GM19239 (cell line): ENCODE measurements at places on chromosomes 3 and 15.

DNA sequence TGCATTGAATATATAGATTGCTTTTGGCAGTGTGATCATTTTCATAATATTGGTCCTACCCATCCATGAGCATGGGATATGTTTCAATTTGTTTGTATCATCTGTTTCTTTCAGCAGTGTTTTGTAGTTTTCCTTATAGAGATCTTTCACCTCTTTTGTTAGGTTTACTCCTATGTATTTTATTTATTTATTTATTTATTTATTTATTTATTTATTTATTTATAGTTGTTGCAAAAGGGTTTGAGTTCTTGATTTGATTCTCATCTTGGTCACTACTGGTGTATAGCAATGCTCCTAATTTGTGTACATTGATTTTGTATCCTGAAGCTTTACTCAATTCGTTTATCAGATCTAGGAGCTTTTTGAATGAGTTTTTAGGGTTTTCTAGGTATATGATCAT is 478.2 kb downstream of the UNC13C start:
- no peak for DNase-seq

DNA sequence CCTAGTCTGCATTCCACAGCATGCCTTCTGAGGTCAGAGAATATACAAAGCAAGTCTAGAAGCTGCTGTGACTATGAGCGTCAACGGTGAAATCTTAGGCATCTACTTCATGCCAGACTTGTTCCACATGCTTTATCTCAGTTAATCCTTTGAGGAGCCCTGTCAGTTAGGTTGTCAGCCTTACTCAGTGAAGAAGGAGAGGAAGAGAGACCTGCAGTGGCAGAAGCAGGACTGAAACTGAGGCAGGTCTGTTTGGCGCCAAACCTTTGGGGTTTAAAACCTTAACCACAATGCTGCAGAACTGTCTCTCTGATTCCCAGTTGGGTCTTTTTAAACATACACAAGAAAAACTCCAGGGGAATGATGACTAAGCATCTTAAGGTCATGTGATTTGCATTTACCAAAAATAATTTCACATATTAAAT is 139.0 kb upstream of the LIPC start:
- no peak for DNase-seq

DNA sequence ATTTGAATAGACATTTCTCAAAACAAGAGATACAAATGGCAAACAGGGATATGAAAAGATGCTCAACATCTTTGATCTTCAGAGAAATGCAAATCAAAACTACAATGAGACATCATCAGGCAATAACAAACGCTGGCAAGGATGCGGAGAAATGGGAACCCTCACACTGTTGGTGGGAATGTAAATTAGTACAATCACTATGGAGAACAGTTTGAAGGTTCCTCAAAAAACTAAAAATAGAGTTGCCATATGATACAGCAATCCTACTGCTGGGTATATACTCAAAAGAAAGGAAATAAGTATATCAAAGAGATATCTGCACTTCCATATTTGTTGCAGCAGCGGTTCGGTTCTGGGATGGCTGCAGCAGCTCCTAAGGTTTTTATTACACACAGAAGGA is 16.8 kb upstream of the LARS2 start:
- no peak for DNase-seq

- no peak for DNase-seq
Measured at GRCh38 chr3:13044496-13045240, 28.6 kb downstream of the IQSEC1 start.

GRCh38 chr3:17885986-17886385 is 143.6 kb upstream of the TBC1D5 start:
- DNase-seq: no peak

DNA sequence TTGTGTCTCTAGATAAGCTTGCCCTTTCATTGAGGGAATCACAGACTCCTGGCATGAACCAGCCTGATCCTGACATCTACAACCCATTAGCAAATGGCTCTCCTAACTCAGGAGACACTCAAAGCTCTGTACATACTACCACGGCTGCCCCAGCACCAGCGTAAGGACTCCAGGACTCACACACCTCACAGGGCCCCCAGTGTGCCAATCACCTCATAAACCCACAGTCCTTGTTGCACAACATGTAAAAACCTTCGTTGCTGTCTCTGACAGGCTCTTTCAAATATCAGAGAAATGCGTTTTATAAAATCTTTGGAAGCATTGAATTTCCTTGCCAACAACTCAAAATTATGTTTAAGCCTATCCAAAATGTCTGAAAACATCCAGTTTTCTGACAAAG is 7.3 kb downstream of the FYCO1 start:
- no peak for DNase-seq

GRCh38 chr15:68091743-68092142 is 37.6 kb downstream of the PIAS1 start:
- DNase-seq: no peak

DNA sequence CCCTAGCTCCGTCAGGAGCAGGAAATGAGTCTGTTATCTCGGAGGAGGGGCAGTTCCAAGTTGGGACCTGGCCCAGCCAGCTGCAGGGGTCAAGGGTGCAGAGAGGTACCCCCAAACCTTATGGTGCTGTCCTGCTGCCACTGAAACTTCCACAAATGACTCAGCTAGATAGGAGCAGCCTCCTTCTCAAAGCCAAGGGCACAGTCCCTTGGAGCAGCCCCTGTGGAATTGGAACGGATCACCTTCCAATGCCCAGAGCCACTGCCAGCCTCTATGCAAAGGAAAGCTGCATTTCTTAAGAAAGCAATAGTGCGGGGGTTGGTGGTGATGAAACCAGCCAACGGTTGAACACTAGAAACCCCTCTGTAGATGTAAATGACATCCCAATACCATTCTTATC is 19.6 kb upstream of the LRRK1 start:
- DNase-seq: no peak

- DNase-seq: no peak
Measured at GRCh38 chr3:17964108-17964507, 221.7 kb upstream of the TBC1D5 start.

- DNase-seq: no peak
Measured at GRCh38 chr15:98905963-98906711, 101.5 kb downstream of the PGPEP1L start.

- DNase-seq: no peak
Measured at GRCh38 chr3:106008766-106009165, 140.0 kb upstream of the CBLB start.

DNA sequence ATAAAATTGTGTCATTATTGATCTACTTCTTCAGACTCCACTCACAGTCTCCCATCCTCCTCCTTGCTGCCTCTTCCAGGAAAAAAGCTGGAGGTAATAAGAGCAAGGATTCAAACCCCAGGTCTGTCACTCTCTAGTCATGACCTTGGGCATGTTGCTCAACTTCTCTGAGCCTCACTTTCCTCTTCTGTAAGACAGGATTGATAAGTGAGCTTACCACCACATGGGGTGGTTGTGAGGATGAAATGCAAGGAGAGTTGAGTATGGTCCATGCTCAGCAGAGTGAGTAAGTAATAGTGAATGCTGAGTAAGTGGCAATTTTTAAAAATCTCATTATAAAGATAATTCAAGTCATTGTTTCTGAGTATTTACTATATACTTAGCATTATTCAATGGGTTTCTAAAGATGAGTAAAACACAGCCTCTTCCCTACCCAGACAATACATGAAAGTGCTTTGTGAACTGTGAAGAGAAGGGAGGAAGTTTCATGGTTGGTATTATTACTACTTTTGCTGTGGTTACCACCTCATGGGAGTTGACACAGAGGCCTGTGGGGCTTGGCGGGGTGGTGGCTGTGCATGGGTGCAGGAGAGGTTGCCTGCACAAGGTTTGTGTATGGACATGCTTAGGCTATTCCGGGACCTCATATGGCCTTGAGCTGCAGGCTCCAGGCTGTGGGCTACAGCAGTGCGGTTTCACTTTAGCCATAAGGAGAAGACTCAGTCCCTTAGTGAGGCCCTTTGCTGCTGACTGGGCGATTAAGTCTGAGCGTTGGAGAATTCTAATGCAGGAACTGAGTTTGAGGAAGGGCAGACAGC is 30.0 kb downstream of the SLC6A11 start:
- DNase-seq: no peak

DNA sequence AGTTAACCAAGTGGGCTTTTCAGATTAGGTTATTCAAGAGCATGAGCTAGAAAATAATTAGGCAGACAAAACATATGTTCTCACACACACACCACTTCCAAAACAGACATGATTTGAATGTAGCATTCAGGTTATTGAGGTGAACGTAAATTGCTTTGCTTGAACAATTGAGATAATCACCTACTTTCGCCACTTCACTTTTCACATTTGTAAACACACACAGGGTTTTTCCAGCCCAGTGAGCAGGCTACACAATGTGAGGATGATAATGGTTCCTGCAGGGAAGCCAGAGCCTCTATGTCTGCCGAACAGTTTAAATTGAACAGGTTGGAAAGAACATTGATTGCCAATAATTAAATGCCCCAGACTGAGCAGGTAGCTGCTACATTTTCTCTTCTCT is 560.8 kb downstream of the OCA2 start:
- DNase-seq: no peak

GRCh38 chr3:175208326-175208725 is 349.2 kb downstream of the NAALADL2 start:
- no peak for DNase-seq

DNA sequence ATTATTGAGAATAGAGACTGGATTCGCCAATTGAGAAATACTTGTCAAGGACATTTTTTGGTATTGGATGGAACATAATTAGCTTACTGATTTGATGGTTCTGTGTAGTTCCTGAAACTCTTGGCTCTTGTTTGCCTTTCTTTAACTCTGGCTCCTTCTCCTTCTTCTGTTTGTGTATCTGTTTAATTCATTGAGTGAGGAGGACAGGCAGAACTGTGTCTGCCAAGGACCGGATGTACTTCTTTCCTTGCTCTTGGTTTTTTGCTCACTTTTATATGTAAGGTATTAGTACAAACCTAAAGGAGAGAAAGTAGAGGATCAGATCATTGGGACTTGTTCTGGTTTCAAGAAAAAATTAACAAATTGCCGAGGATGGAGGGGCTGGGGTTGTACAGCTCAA is 48.9 kb downstream of the TCF12 start:
- DNase-seq: no peak

DNA sequence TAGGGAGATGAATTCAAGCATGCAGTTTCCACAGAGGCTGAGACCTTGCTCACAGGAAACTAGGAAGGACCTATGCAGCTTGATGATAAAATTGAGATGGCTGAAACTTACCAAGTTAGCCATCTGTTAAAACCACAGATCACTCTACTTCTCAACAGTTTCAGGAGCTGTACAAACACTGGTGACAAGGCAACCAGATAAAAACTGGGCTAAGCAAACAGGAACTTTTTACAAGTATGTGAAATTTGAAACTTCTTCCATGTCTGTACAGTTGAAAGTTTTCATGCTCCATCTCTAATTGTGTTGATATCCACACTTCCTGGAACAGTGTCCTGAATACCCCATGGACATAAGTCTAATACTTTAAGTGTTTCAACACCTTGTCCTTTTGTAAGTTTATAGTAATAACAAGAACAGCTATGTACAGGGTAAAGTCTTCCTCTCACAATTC is 78.2 kb downstream of the FAIM start:
- DNase-seq: peak; percentile 38

GRCh38 chr15:99455789-99456160 is 110.0 kb upstream of the MEF2A start:
- DNase-seq: no peak

GRCh38 chr3:177441813-177442646 is 244.7 kb upstream of the TBL1XR1 start:
- peak; percentile 58 for DNase-seq

DNA sequence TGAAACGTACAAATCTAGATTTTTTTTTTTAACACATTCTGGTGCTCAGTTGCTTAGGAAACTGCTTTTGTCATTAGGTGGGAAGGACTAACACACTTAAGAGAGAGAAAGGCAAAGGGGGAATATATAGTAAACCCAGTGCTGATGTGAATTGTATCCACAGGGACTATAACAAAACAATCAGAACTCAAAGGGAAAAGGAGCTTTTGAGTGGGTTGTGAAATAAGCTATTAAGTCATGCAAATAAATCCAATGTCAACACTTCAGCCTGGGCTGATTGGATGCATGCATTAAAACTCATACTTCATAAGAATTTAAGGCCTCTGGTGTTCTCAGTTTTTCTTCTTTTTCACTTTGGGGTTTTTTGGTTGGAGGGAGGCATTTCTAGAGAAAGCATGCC is 628.9 kb downstream of the FHIT start:
- no peak for DNase-seq

DNA sequence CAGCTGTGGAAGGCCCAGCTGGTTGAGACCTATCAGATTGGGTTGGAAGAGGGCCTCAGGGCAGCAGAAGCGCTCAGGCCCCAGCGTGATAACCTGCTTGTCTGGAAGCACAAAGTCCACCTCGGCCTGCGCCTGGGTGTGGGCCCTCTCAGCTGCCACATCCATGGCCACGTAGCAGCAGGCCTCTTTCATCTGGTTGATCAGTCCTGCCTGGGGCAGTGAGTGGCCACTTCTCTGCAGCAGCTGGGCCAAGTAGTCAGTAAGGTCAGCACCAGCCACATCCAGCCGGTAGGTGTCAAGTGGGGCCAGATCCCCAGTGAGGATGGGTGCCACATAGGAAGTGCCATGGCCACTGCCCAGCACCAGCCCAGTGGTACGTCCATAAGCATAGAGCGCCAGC is 3.9 kb upstream of the CAMKV start:
- DNase-seq: no peak

DNA sequence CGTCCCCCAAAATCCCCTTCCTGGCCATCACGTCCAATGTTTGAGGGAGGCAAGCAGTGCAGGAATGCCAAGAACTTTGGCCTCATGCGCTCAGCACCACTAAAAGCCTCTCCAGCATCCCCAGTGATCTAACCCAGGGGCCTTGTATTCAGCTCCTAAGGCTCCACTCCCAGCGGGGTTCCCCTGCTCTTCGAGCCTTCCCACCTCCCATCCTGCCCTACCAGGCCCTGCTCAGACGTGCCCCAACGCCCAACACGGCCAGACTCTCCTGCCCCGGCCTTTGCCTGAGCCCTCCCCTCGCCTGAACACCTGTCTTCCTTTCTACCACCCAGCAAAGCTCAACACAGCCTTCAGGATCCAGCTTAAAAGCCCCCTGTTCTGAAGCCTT is 30.5 kb downstream of the PLXND1 start:
- no peak for DNase-seq

DNA sequence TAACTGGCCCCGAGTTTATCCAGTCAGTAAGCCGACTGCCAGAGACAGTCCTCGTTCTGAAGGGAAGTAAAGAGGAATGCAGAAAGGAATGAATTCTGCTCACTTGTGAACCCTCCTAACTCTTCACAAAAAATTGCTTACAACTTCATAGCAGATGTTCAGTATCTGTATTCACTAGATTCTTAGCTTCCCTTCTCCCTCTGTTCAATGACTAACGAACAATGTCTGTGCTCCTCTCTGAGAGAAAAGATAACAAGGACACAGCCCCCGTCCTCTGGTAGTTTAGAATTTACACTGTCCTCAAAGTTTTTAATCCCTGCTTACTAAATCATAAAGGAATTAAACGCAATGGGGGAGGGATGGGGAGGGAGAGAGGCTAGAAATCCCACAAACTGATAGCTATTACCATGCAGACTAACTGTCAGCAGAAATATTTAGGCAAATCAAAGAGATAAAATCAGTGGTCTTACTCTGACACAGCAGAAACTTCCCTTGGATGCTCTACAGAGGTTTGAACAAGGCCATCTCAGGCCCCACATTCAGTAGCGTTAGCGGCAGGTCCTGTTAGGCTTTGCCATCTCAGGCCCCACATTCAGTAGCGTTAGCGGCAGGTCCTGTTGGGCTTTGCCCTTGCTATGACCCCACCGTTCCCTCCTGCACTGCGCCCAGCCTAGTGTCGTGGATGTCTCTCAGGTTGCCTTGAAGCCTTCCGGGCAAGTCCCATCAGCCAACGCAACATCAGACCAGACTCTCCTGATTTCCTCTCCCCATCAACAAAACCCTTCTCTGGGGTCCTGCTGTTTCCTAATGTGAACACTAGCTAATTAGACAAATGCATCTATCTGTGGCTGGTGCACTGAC is 23.4 kb downstream of the NRROS start:
- no peak for DNase-seq
